ENCODE measurements at places on chromosomes 13 and 19. TPM values are rescaled to one million over a fixed set of nuclear protein-coding genes. Genes with fewer than 3 reads are reported as not detected.

DNA sequence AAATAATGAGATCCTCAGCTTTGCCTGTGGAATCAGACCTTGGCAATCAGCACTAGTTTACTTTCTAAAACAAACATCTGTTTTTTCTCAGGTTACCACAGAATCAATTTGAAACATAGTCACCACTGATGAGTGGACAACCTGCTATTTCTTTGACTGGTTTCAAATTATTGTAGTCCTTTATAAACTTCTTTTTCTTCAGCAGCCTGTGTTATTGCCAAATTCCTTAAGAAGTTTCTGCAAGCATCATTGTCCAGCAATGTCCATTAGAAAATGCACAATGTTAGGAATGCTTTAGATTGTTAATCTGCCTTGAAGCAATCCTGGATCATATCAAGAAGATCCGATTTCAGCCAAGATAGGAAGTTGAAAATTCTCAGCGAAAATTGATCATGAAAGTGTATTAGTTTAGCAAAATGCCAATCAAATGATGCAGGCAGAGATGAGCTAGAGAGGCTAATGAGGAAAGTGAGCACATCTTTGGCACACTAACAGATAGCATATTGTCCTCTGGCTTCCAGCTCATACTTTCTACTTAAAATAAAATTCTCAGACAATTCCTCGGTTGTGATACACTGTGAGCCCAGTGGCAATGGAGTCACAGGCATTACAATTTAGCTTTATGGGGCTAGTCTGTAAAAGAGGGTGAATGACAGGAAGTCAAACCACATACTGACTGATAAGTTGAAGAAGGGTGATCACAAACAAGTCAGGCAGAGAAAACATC lies 270.6 kb downstream of the SLITRK6 start:
- peak; percentile 86 for DNase-seq

DNA sequence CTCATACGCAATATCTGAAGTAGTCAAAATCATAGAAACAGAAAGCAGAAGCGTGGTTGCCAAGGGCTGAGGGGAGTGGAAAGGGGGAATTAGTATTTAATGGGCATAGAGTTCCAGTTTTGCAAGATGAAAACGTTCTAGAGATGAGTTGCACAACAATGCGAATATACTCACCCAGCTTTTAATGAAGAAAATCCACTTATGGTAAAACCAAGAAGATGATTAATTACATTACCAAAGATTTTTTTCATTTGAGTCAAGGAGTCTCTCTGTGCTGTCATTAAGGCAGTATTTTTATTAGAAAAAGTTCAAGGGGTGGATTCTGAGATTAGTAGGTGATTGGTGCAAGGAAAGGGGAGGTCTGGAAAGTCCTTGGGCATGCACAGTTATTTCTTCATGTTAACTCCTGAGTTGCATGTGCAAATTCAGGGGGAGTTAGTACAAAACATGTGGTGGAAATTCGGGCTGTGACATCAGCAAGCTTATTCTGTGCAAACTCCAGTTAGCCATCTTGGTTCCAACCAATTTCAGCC lies 6.9 kb upstream of the CBY2 start:
- DNase-seq: no peak

DNA sequence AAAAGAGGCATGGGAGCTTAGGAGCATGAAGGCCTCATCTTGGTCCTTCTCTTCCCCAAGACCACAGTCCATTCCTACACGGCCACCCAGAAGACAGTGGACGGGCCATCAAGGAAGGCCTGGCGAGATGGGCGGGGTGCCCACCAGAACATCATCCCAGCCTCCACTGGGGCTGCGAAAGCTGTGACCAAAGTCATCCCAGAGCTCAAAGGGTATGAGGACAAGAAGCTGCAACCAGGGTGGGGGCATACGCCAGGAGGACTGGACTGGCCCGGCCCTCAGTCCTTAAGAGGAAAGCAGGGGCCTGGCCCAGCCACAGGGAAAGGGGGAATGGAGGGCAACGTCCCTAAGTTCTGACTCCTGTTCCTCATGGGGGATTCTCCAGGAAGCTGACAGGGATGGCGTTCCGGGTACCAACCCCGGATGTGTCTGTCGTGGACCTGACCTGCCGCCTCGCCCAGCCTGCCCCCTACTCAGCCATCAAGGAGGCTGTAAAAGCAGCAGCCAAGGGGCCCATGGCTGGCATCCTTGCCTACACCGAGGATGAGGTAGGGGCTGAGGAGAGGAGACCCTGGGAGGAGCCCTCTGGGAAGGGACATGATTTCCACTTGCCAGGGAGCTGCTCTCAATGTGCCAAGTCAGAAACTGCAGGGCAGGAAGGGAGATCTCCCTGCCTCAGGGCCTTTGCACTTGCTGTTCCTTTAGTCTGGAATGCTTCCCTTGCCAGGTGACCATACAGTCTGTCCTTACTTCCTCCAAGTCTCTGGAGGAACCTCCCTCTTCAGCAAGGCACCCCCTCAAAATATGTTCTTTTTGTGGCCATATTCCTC lies 1.9 kb upstream of the TMEM147 start:
- no peak for DNase-seq

DNA sequence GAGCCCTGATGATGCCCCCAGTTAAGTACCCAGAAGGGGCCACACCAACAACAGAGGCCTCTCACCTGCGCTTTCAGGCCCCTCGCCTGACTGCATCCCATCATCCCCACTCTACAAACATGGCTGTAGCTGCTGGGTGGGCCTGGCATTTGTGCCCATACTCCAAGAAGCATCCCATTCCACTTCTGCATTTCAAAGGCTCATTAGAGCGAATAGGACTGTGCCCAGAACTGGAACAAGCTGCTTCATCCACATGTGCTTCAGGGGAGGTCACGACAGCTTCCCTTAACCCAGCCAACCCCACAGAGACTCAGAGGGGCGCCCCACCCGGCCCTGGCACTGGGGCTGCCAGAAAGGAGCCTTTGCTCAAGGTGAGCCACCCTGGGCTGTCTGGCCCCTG lies 156.9 kb downstream of the SIPA1L3 start:
- DNase-seq: no peak

The FCAR gene
- total RNA-seq: 8.4 TPM

DNA sequence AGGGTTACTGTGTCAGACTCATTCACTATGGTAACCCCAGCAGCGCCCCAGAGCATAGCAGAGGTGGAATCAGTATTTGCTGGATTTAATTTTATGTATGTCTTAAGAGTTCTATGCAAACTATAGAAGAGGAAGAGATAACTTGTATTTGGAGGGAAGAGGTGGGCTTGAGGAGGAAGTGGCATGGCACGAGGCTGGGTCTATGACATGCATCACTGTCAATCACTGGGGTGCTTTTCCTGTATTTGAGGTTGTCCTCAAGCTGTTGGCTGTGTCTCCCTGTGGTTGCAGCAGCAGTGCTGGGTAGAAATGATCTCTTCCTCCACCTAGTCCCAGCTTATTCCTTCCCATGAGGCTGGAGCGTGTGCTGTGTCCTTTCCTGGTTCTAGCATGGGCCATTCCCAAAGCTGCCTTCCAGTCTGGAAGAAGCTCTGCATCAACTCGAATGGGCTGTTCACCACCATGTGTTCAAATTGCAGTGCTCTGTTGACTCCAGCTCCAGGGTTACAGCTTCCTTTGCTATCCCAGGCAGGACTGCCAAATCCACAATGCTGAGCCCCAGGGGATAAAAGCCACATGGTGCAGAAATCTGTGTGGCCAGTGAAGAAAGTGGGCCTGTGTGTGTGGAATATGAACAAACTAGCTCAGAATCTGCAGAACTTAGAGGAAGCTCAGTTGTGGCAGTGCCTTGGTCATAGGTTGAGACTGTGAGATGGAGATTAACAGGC lies 73.1 kb upstream of the MTIF3 start:
- peak; percentile 32 for DNase-seq

The SIGLEC8 gene
- total RNA-seq: 0.59 TPM

DNA sequence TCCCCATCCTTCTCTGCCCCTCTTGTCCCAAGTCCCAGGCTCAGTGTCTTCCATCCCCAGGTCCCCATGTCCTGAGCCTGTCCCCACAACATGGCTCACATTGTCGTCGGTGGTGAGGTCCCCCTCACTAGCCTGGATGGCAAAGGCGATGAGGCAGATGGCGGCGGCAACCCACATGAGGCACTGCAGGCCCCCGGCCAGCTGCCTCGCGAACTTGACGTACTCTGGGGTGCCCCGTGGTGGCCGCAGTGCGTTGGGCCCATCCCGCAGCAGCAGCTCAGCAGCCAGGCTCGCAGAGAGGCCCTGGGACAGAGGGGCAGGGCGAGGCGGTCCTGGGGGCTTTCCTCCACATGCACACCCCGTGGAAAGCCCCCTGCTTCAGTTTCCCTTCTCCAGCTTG lies 1.1 kb downstream of the ATP4A start:
- no peak for DNase-seq

- DNase-seq: no peak
Observed at GRCh38 chr19:49419173-49419572, 4.1 kb downstream of the PTH2 start.

GRCh38 chr19:55373993-55374757 lies 2.5 kb upstream of the TMEM190 start:
- DNase-seq: no peak

The ATP8B3 gene
- 0.99 TPM for total RNA-seq

The MATK gene
- total RNA-seq: 0.99 TPM

The ZNF439 gene
- 8.4 TPM for total RNA-seq

- no peak for DNase-seq
Observed at GRCh38 chr19:1295169-1296012, 9.7 kb downstream of the EFNA2 start.

DNA sequence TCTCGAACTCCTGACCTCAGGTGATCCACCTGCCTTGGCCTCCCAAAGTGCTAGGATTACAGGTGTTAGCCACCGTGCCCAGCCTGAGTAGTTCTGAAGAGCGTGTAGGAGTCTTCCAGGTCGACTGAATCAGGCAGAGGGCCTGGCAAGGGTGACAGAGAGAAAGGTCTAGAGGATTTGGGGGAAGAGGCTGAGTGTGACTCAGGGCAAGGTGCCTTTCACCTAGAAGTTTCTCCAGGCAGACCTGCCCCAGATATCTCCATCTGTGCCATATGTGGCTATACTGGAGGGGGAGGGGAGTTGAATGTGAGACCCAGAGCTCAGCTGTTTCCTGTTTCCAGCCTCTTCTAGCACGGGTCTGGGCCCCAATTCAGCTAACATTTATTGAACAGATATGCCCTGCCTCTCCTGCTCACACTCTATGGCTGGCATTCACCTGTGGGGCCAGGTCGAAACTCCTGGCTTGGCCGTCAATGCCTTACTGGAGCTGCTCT lies 1.3 kb downstream of the CCDC159 start:
- no peak for DNase-seq

The AP3D1 gene
- 33.2 TPM for total RNA-seq

- no peak for DNase-seq
Observed at GRCh38 chr19:3510727-3511126, 4.6 kb downstream of the FZR1 start.

- DNase-seq: no peak
Observed at GRCh38 chr13:40315416-40316064, 350.9 kb downstream of the FOXO1 start.

The ABHD8 gene
- 5.7 TPM for total RNA-seq

- DNase-seq: no peak
Observed at GRCh38 chr13:46032341-46032740, 20.2 kb downstream of the ZC3H13 start.

The RAB4B gene
- total RNA-seq: 5.3 TPM

DNA sequence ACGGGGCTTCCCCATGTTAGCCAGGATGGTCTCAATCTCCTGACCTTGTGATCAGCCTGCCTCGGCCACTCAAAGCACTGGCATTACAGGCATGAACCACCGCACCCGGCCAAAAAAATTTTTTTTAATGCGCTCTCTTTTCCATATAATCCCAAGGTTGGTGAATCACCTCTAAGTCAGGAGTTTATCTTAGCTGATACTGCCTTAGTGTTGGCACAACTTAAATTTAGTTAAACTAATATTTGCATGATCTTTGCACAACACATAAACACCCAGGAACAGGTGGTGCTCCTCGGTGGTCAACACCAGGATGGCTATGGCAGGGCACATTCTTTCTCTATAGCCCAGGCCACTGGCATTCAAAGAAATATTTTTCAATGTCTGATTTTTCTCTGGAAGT lies 24.1 kb upstream of the PSG7 start:
- no peak for DNase-seq

GRCh38 chr13:113089693-113090414 lies 15.7 kb upstream of the F7 start:
- no peak for DNase-seq

- DNase-seq: no peak
Observed at GRCh38 chr13:109547942-109548341, 238.4 kb downstream of the IRS2 start.

DNA sequence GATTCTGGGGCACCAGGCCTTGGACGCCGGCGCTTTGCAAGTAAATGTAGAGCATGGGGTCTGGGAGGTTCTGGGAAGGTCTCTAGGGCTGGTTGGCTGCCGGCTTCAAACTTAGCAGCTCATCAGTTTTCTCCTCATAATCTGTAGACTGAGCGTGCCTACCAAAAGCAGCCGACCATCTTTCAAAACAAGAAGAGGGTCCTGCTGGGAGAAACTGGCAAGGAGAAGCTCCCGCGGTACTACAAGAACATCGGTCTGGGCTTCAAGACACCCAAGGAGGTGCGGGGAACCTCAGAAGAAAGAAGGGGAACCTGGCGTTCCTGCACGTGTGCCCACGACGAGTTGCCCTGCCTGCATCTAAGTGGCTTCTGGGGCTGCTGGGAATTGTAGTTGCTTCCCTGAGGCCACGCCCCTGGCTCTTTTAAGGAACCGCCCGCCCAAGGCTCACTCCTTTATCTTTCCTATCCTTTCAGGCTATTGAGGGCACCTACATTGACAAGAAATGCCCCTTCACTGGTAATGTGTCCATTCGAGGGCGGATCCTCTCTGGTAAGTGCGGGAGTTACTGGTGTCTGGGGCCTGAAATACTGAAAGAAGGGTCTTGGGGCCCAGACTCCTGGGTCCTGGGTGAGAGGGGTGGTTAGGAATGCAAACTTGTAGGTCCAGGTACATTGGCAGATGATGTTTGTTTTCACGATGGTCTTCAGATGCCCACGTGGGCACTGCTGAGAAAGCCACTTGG lies 984 bp downstream of the RPS11 start:
- DNase-seq: no peak

DNA sequence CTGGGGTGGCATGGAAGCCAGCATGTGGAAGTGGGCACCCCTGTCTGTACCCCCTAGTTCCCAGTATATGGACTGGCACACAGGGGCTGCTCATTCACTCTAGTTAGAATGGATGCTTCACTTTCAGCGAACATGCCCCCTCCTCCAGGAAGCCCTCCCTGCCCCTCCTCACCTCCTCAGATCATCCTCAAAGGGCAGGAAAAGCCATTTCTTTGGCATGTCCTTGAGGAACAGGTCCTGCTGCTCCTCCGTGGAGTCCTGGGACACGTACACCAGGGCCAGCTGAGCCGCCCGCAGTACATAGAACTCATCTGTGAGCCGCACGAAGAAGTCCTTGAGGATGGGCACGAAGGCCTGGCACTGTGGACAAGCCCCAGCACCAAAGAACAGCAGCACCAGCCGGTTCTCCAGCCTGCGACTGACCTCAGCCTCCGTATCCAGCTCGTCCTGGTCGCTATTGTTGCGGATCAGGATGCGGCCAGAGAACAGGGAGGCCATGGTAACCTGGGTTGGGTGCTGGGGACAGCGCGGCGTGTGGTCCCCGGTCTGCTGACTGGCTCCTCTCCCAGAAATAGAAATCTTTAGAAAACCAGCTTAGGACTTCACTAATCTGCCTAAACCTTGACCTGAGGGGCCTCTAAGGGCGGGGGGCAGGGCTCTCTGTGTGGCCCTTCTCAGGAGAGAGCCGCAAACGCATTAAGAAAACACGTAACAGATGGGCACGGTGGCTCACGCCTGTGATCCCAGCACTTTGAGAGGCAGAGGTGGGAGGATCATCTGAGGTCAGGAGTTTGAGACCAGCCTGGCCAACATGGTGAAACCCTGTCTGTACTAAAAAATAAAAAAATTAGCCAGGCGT lies at the start of gene NXNL1:
TSS of gene NXNL1 (minus strand) at position 555 of the 859 bp plus-strand sequence. CDS start at position 498, 57 bp downstream.
- DNase-seq: no peak
